ENCODE measurements at places on chromosomes 7 and 10.

- peak; percentile 62 for DNase-seq
Measured at GRCh38 chr7:2109936-2110609, 122.7 kb downstream of the MAD1L1 start.

DNA sequence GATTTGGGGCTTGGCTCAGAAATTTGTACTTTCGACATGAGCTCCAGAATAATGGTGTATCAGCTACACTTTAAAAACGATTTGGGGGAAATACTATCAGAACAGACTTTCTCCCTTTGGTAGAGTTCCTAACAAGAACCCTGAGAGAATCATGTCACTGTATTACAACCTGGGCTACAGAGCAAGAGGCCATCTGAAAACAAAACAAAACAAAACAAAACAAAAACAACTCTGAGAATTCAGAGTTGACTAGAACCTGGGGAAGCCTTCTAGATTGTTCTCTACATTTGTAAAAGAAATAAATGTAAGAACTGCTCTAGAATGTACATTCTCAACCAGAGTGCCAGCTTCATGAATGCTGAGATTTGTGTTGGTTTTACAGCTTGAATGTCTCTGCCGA lies 262.6 kb upstream of the SEMA3D start:
- DNase-seq, result no peak

- no peak for DNase-seq
Measured at GRCh38 chr10:44379907-44380306, 5.0 kb downstream of the CXCL12 start.

DNA sequence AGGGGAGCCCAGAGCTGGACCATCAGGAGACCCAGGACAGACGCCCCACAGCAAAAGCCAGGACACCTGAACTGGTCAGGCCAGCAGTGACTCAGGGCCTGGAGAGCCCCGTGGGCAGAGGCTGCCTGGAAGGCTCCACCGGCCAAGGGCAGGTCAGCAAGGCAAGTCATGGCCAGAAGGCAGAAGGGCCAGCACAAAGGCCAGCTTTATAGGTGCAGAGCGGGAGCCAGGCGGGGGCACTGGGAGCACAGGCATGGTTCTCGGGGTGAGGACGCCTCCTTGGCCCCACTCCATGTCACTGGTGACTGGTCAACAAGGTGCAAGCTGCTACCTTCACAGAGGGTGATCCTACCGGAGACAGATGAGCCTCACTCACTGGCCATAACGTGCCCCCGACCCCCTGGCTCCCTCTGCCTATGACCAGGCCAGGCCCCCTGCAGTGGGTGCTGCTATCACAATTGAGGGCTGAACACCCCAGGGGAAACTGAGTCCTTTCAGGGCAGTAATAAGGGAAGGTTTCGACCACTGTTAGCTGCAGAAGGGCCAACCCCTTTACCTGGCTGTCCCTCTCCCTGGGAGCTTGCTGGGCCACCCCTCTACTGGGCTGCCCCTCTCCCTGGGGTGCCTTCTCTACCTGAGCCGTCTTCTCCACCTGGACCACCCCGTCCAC lies 317.4 kb downstream of the PTPRN2 start:
- no peak for DNase-seq

GRCh38 chr7:37416378-37417106 lies 32.1 kb downstream of the ELMO1 start:
- DNase-seq, result no peak

- no peak for DNase-seq
Measured at GRCh38 chr10:3268025-3268424, 95.4 kb upstream of the PITRM1 start.

DNA sequence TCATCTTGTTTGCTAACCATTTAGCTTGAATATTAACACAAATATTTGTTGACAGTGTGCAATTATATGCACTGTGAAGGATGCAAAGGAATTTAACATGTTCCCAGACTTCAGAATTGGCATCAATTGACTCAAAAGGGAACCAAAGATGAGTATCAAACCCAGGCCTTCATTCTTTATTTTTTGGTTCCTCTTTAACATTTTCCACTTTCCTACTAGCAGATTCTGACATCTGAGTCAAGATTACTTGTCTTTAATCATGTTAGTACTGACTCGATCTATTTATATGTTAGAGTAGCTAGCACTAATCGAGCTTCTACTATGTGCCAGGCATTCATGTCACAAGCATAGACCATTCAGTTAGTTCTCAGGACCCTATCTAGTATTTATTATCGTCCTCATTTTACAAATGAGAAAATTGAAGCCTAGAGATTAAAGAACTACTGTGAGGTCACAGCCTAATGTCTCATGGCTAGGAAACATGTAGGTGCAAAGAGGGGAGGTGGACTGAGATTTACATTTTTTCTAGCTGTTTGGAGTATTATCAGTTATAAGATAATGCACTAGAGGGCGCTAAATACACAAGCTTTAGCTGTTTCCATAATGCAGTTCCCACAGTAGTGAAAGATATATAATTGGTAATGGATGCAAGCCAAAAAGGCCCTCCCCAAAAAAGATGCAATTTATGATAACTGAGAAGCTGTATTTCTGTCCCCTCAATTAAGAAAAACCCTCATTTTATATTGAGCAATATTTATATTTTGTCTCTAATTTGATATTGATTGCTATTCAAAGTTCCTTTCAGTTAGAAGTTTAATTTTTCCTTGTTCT lies 32.9 kb upstream of the KMT2E start:
- no peak for DNase-seq

- no peak for DNase-seq
Measured at GRCh38 chr10:13830385-13830784, 243.6 kb downstream of the PRPF18 start.

DNA sequence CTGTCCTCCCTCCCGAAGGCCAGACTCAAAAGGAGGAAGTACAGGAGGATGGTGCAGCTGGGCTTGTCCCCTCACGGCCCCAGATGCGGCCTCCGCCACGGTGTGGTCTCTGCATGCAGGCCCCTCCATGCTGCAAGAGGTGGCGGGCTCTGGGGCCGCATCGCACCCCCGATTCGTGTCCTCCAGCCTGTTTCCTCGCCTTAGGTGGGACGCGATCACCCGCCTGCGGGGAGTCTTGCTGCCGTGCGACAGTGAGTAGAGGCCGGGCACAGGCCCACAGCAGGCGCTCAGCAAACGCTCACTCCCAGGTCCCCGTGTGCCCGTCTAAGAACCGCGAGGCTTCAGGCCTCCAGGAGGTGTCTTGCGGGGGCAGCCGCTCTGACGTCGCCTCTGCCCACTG lies 13.9 kb upstream of the FAM20C start:
- no peak for DNase-seq

Data from stimulated activated CD8-positive, alpha-beta memory T cell treated with anti-CD3 and anti-CD28 coated beads, Interleukin-2, amount 100 ng/mL, for 48 hours (primary cell).